ENCODE measurements at places on chromosomes 11 and 22.

DNA sequence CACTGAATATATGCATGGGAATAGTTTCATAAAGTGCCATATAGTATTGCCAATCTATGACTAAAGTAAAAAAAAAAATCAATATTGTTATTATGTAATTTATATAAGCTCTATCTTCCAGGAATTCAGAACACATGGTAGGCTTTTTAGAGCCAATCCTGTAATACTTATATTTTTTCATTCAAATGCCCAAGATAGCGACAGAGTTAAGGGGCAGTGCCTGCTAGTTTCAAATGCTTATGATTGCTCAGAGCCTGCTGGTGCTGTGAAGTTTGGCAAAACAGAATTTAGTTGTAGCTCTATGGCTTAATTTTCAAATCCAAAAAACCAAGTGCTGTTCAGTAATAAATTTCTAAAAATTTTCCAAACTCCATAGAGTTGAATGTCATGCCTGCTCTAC is 39.0 kb upstream of the BLID start:
- DNase-seq: no peak

DNA sequence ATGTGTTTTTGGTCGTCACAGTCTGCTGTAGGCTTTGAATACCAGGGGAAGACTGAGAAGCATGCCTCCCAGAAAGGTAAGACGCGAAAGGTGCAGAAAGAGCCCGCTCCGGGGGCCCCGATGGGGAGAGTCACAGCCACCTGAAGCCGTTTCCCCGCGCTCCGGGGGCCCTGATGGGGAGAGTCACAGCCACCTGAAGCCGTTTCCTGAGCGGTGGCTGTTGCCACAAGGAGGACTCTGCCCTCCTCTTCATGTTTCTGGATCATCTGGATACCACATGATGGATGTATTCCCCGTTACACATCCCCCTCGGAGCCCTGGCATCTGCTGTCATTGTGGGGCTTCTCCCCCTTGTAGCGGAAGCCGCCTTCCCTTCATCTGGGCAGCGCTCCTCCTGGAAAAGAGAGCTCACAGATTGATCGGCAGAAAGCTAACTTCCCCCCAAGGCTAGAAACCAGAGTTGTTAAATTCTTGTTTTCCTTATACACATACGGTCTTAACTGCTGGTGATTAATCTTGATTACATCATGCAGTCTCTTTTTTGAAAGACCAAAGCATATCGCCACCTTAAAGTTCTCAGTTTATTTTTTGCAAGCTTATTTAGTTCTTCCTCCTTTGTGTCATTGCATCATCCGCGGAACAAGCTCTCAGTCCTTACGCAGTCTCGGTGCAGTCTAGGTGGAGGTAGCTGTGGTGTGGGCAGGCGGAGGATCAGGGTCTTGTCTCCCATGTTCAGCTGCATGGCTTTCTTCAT is 17.5 kb downstream of the CTTN start:
- DNase-seq: no peak

GRCh38 chr11:109424901-109425300 is 2.9 kb downstream of the C11orf87 start:
- DNase-seq: no peak

- no peak for DNase-seq
These were observed 1.4 kb downstream of the RCE1 start for GRCh38 chr11:66844496-66845142.

DNA sequence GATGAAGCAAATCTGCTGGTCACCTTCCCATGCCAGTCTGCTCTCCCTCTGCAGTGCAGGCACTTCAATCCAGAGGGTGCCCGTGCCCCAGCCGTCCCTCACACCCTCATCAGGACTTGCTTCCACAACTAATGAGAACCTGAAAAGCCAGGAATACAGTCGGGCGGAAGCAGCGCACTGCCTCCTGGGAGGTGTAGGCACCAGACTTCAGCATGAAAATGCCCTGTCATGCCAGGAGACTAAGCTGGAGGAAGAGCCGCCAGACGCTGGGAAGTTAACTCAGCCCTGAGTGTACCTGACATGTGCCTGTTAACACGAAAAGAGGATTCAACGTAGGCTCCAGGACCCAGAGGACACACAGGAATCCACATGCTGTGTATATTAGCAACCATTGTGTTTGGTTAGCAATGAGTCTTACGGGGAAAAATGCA is 40.1 kb upstream of the FLI1 start:
- no peak for DNase-seq

All from nucleus accumbens (tissue), 56 donors.